ENCODE measurements at places on chromosomes 3 and 15.

DNA sequence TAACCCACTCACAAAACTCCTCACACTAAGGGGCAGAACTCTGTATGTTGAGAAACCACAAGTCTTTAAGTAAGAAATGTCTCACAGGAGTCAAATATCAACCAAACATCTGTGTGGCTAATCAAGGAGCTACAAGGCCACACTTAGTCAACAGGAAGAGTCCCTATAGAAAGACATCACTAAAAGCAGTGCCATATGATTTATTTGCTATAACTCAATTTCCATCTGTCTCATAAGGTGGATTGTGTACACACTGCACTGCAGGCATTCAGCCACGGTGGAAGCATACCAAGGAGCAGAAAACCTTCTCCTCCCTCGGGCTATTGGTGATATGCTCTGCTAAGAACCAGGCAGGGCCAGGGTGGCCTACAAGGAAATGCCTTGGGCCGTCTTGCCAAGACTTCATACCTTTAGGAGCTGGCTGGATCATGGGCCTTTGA, 197.6 kb upstream of the CFAP20DC start:
- no peak for DNase-seq

DNA sequence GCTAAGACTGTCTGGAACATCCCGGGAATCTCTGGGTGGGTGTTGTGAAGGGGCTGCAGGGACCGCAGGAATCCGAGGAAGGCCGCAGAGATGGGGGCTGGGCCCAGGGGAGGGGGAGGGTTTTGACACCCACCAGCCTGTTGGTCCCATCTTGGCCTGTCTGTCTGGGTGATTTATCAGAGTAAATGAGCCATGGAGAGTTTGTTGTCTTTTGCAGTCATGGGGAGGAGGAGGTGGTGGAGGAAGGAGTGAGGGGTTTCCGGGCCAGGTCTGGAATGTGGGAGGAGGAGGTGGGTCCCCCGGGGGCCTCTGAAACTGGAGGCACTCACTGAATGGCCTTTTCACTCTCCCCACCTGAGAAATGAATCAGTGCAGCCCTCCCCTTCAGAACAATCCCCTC, 11.5 kb downstream of the SEMA3F start:
- DNase-seq: no peak

DNA sequence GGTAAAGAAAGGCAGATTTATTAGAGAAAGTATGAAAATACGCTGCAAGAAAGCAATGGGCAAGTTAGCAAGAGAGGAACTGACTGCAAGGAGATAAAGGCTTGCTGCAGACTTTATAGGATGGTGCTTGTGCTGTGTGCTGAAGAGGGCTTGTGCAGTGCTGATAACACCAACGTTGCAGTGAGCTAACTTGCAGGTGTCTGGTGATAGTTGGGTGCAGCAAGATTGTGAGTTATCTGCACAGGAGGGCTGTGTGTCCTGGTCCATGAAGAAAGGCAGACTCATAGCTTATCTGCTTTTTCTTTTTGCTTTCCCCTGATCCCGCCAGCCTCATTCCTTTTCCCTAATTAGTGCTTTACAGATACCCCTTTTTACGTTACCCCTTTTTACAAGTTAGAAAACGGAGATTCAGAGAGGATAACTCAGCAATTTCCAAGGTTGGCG, 58.0 kb upstream of the ZNF148 start:
- DNase-seq: no peak

- DNase-seq: no peak
Measured at GRCh38 chr15:34754674-34755418, at the start of gene GJD2. GJD2 (minus strand) TSS chr15:34754998; CDS start chr15:34754488, 510 bp downstream.

- no peak for DNase-seq
Measured at GRCh38 chr15:78307976-78308375, 8.6 kb upstream of the SKIC8 start.

GRCh38 chr15:50067254-50067653, 51.8 kb downstream of the ATP8B4 start:
- no peak for DNase-seq

- peak; percentile 21 for DNase-seq
Measured at GRCh38 chr3:192772240-192772894, 45.0 kb upstream of the FGF12 start.

GRCh38 chr3:89392991-89393390, 285.6 kb downstream of the EPHA3 start:
- no peak for DNase-seq

DNA sequence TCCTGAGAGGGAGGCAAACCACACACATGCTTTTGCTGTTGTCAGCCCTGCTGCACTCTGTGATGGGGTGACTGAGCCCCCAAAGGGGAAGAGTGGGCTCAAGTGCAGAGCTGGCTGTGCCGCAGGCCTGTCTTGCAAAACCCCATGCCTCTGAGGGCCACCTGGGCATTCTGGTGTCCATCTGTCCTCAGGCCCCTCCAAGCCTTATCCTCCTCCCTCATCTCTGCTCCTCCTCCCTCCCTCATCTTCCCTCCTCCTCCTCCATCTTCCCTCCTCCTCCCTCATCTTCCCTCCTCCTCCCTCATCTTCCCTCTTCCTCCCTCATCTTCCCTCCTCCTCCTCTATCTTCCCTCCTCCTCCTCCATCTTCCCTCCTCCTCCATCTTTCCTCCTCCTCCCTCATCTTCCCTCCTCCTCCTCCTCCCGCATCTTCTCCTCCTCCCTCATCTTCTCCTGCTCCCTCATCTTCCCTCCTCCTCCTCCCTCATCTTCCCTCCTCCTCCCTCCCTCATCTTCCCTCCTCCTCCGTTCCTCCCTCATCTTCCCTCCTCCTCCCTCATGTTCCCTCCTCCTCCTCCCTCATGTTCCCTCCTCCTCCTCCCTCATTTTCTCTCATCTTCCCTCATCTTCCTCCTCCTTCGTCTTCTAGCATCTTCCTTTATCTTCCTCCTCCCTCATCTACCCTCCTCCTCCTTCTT, 40.6 kb downstream of the CHDH start:
- DNase-seq: no peak

- DNase-seq: peak; percentile 31
Measured at GRCh38 chr3:52084954-52085680, 28.7 kb upstream of the DUSP7 start.

- DNase-seq: no peak
Measured at GRCh38 chr3:25775936-25776335, 7.3 kb downstream of the NGLY1 start.

DNA sequence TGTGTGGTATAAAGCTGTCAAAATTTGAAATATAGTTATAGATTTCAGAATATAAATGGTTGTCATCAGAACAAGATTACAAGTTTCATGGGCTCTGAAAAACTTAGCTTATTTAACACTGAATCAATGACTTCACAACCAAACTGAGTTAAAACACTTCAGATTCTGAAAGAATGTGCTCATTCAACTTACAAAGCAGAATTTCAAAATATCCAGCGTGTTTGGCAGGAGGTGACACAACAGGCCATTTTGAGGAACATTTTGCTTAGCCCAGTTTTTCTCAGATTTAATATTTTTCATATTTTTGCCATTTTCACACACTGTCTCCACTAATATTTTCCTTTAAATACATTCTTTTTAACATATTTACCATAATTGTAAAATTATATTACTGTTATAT, 781.1 kb downstream of the TUSC7 start:
- no peak for DNase-seq

GRCh38 chr3:9098716-9099675, 135.7 kb upstream of the RAD18 start:
- no peak for DNase-seq

DNA sequence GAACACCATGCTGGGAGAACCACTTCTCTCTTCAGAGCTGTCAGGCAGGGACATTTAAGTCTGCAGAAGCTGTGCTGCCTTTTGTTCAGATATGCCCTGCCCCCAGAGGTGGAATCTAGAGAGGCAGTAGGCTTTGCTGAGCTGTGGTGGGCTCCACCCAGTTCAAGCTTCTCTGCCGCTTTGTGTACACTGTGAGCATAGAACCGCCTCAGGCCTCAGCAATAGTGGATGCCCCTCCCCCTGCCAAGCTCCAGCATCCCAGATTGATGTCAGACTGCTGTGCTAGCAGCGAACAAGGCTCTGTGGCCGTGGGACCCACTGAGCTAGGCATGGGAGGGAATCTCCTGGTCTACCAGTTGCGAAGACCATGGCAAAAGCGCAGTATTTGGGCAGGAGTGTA, 121.6 kb downstream of the NFKBIZ start:
- no peak for DNase-seq

- no peak for DNase-seq
Measured at GRCh38 chr3:86950717-86951116, 40.2 kb downstream of the VGLL3 start.

DNA sequence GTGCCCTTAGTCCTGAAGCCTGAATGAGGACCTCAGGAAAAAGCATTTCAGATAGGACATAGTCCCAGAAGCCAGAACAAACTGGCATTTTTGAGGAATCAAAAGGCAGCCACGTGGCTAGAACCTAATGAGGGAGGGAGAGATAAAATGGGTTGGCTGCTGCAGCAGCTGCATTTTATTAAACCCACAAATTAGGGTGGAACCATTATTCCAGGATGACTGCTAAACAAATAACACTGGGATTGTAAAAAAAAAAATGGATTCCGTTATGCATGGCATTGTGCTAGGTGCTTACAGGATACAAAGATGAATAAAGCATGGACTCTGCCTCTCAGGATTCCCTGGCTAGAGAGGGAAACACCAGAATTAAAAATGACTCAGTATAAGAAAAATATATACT, 141.5 kb downstream of the SATB1 start:
- DNase-seq: no peak

- no peak for DNase-seq
Measured at GRCh38 chr3:78130741-78131290, 1090.9 kb downstream of the ROBO2 start.

GRCh38 chr15:22950256-22950990, 29.7 kb downstream of the CYFIP1 start:
- DNase-seq: no peak

DNA sequence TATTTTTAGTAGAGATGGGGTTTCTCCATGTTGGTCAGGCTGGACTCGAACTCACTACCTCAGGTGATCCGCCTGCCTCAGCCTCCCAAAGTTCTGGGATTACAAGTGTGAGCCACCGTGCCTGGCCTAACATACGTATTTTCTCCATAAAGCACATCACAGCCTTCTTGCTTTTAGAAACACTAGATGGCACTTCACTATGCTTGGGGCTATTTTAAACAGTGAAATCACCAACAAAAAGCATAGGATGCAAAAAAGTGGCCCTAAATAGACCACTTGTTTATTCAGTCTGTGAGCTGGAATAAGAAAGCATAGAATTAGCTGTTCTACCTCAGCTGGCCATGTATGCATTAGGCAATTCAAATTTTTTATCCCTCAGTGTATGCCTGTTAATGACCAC, 46.0 kb downstream of the PRICKLE2 start:
- DNase-seq: no peak

DNA sequence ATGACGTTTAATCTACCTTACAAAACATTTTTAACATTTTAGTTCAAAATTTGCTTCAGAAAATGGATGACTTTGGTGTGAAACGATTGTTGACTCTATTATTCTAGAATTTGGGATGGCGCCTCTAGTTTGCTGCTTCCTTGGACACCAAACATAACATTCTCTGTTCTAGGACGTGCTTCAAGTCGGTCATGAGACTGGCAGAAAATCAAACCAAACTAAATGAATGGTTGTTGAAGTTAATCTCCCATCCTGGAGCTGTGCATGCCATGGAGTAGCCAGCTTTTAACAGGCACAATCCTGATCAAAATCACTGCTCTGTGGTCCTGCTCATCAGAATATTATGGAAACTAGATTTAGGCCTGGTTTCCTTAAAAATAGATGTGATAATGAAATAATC, 9.6 kb upstream of the LRRFIP2 start:
- no peak for DNase-seq

DNA sequence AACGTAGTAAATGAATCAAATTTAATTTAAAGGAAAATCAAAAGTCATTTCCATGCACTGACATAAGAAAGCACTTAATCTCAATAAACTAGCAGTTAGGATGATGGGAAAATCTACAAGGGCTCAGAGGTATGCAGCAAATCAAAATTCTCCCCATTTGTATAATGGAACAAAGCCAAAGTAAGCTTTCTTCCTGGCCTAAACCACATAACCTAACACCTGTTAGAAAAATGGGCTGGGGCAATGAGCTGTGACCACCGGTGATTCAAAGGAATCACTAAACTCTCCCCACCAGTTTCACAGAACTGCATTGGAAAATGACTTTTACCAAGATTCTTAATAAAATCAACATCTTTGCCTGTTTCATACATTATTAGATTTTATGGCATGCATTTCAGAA, 1024.3 kb downstream of the FHIT start:
- DNase-seq: no peak

DNA sequence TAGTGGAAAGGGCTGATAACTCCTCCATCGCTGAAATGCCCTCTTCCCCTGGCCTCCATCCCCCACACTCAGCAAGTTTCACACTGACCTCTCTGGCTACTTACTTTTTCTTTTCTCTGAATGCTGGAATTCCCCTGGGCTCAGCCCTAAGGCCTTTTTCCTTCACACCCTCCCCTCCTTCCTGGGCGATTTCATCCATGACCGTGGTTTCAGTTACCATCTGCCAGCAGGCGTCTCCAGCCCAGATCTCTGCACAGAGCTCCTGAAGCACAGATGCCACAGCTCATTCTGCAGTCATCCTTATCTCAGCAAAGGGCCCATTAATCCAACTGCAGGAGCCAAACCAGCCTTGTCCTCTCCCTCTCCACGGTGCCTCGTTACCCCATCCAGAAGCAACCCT, 114.0 kb downstream of the RFTN1 start:
- DNase-seq: peak; percentile 8

DNA sequence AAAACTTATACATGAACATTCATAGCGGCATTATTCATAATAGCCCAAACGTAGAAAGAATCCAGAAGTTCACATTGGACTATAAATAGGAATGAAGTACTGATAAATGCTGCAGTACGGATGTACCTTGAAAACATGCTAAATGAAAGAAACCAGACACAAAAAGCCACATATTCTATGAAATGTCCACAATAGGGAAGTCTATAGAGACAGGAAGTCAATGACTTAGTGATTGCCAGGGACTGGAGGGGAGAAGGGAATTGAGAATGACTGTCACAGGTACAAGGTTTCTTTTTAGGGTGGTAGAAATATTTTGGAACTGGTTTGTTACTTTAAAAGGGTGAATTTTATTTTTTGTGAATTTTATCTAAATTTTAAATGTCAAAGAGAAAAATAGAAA, 71.4 kb upstream of the SKOR1 start:
- DNase-seq: no peak

- DNase-seq: no peak
Measured at GRCh38 chr3:20488151-20488550, 302.1 kb upstream of the SGO1 start.

GRCh38 chr15:56608993-56609392, 124.3 kb downstream of the ZNF280D start:
- peak; percentile 54 for DNase-seq

DNA sequence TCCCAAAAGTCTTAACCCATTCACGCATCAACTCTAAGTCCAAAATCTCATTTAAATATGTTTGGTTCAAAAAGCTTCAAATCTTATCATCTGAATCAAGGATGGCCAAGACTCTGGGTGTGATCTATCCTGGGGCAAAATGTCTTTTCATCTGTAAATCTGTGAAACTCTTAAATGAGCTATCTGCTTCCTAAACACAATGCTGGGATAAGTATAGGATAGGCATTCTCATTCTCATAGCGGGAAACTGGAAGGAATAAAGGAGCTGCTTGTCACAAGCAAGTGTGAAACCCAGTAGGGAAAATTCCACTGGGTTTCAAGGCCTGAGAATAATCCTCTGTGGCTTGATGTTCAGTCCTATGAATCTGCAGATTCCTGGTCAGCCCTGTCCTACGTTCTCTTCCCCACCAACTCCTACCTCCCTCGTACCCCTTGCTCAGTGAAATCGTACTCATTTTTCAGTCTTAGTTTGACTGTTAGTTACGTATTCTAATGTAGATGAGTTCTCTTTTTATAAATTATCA, 156.7 kb downstream of the EPHA3 start:
- DNase-seq: no peak

GRCh38 chr3:96267577-96267976, 546.8 kb upstream of the EPHA6 start:
- DNase-seq: no peak

Measured in RPMI8226 (cell line).